ENCODE measurements at places on chromosomes 6 and 20. TPM values are rescaled to one million over a fixed set of nuclear protein-coding genes. Genes with fewer than 3 reads are reported as not detected.
A peak's percentile ranks its signal among the peaks of the same experiment; 100 is the strongest.

DNA sequence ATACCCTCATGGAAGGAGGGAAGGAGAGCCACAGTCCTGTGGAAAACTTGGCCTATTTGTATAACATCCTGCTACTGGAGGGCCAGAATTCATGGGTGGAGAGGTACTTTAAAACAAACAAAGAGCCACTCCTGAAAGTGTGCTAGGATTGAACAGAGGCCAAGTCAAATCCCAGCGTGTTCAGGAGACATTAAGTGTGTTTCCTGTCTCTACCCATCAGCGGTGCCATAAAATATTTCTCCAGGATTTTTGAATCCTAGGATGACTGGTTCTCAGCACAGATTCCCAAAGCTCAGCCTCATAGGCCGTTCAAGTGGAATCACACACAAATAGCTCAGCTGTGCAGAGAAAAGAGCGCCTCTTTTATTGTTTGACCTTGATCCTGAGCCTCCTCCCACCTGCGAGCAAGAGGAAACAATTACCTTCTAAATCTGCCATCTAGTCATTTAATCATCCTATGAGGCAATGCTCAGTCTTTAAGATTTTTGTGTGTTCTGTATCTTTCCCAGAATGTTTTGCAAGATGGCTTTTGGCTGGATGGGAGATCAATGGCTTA lies 31.8 kb upstream of the RALGAPA2 start:
- DNase-seq: no peak

DNA sequence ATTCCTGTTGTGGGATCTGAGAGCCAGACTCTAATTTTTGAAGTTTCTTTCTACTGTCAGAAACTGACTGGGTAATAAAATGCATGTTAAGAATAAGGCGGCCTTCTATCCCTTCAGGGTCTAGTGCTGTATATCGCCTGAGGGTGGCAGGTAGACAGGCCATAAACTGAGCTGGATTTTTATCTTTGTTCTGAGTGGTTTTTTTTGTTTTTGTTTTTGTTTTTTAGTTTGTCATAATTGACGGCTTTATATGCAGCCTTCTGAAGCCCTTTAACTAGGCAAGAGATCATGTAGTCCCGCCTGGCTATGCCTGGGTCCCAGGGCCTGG lies 747.7 kb upstream of the ADGRB3 start:
- no peak for DNase-seq

GRCh38 chr6:31474871-31475286 lies 23.1 kb upstream of the MICB start:
- DNase-seq: no peak

GRCh38 chr20:37970856-37971245 lies 62.4 kb downstream of the TTI1 start:
- DNase-seq: no peak

DNA sequence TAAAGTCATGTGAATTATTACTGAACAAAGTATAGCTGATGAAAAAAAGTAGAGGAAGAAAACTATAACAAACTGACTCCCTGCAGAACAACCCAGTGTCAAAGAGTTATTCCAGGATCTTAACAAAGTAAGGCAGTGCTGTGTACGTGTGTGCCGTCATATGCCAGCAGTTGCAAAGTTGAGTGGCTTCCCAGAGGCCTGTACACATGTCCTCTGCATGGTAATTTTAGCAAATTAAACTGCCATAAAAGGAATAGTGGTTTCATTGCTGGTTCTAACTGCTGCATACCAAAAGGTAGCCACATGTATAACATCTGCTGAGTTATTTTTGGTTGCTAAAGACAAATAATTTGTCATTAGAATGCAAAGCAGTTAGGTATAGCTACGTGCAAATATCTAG lies 44.8 kb downstream of the RIPOR2 start:
- DNase-seq: no peak

- DNase-seq: no peak
These were observed 24.6 kb upstream of the CSNK2A1 start for GRCh38 chr20:568097-568652.

- DNase-seq: no peak
These were observed 547.8 kb downstream of the CDH26 start for GRCh38 chr20:60506061-60506460.

DNA sequence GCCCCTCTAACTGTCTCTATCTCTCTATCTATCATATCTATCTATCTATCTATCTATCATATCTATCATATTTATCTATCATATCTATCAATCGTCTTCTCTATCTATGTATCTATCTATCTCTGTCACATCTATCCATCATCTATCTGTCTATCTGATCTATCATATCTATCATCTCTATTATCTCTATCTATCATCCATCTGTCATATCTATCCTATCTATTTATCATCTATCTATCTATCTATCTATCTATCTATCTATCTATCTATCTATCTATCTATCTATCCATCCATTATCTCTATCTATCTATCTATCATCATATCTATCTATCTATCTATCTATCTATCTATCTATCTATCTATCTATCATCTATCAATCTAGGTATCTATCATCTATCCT lies 638.0 kb downstream of the DHX35 start:
- no peak for DNase-seq

The MED20 gene
- total RNA-seq: 18.7 TPM

DNA sequence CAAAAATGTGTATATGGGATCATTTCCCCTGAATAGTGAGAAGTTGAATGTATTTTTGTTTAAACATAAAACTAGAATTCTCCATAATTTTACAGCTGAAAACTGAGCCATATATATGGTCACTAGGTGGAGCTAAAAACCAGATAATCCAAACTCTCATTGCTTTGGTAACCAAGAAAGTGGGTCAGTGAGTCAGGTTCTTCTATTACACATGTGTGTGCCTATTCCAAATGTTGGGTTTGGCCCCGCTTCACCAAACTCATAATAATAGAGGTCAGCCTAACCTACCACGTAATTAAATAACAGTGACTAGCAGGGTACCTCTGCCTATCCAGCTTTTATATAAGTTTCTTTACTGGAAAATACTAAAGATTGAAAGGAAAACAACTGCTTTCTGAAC lies 19.3 kb upstream of the RNGTT start:
- DNase-seq: no peak

DNA sequence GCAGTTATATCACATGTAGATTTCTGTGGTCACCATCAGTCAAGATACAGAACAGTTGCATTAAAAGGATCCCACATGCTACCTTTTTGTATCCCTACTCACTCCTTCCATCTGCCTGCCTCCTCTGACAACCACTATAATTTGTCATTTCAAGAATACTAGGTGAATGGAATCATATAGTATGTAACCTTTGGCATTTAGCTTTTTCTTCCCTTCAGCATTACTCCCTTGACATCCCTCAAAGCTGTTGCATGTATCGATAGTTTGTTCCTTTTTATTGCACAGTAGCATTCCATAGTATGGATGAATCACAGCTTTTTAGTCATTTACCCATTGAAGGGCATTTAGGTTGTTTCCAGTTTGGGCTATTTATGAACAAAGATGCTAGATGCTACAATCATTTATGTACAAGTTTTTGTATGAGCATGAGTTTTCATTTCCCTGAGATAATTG lies 26.1 kb downstream of the NCOA7 start:
- DNase-seq: no peak

DNA sequence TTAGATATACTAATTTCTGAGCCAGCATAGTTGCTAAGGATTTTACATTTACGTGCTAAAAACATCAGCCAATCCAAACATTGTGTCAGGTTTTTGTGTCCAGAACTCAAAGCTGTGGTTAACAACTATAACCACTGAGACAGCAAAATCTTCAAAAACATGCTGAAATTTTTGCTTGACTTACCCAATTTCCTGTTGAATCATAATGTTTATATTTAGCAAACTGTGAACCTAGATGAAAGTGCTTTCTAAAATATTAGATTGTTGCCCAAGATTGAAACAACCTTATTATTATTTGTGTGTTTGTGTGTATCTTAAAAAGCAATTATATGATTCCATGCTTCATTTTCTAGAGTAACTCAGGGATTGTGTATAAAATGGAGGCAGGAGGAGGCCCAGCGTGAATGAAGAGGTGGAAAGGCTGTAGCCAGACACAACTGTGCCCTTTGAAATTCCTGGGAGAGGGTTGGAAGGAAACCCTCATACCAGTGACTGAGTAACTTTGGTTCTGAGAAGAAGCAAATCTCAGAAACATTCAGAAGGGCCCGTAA lies 48.0 kb downstream of the ARMC2 start:
- no peak for DNase-seq

DNA sequence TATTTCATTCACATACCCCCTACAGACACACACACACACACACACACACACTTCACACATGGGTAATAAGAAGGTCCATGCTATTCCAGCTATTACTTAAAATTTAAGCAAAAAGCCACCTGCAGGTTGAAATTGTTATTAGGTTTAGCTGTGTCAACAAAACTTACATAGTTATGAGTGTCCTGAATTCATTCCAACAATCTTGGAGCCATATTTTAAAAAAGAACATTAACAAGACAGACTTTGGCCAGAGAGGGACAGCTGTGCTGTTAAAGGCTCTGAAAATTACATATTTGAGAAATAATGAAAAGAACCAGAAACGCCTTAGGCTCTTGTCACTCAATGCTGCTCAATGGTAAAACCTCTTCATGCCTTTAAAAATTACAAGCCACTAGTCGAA lies 455.3 kb downstream of the EPM2A start:
- no peak for DNase-seq

- DNase-seq: no peak
These were observed 19.1 kb downstream of the SPATA2 start for GRCh38 chr20:49896204-49896603.

DNA sequence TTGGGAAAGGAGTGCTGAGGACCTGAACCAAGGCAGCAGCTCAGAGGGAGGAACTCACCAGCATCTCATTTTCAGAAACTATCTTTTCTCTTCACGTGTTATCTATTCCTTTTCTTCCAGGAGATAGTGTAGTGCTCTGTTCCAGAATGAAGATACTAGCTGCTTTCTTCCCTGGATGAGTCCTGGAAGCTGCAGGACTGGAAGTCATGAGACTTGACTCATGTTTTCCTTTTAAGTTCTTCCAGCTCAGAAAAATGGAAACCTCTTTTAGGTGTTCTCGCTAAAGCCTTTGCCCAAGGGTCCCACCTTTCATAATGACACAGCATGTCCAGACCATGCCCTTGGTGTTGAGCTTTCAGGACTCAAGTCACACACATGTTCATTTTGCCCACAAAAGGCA lies 106.7 kb downstream of the UNC5CL start:
- DNase-seq: no peak

GRCh38 chr6:37332894-37333293 lies 20.9 kb upstream of the RNF8 start:
- DNase-seq: no peak

- no peak for DNase-seq
These were observed 566.1 kb downstream of the KIF16B start for GRCh38 chr20:16007164-16007563.

- DNase-seq: no peak
These were observed 73.0 kb downstream of the GFRA4 start for GRCh38 chr20:3590164-3590563.

- DNase-seq: no peak
These were observed 195.9 kb downstream of the AKAP7 start for GRCh38 chr6:131331151-131331550.

The TNFRSF6B gene
- total RNA-seq: 10.5 TPM

DNA sequence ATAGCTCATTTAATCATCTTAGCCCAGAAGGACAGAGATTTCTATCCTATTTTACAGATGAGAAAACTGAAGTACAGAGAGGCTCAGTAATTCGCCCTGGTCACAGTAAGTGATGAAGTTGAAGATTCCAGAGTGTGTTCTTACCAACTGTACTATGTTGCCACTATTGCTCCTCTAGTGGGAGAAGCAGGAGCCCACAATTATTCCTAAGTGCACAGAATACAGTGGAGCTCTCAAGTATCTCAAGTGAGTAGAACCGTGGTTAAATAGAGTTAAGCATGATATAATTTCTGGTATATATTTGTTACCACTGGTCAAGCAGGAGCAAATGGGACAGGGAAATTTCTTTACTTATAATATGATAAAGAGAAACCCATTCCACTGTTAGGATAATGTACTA lies 22.1 kb downstream of the REPS1 start:
- no peak for DNase-seq

The DYNLRB1 gene
- 103 TPM for total RNA-seq

GRCh38 chr6:119962505-119962904 lies 612.9 kb upstream of the MAN1A1 start:
- DNase-seq: no peak

The ADGRF5 gene
- 4.9 TPM for total RNA-seq

- no peak for DNase-seq
These were observed 299.1 kb downstream of the PACRG start for GRCh38 chr6:163026893-163027292.

- DNase-seq: no peak
These were observed 68.6 kb downstream of the JPH2 start for GRCh38 chr20:44118185-44119033.

The FOXF2 gene
- total RNA-seq: 0.34 TPM

The PEX7 gene
- 14.2 TPM for total RNA-seq

The LY6G6D gene
- total RNA-seq: not detected

The HLA-DQB2 gene
- total RNA-seq: 7.8 TPM

DNA sequence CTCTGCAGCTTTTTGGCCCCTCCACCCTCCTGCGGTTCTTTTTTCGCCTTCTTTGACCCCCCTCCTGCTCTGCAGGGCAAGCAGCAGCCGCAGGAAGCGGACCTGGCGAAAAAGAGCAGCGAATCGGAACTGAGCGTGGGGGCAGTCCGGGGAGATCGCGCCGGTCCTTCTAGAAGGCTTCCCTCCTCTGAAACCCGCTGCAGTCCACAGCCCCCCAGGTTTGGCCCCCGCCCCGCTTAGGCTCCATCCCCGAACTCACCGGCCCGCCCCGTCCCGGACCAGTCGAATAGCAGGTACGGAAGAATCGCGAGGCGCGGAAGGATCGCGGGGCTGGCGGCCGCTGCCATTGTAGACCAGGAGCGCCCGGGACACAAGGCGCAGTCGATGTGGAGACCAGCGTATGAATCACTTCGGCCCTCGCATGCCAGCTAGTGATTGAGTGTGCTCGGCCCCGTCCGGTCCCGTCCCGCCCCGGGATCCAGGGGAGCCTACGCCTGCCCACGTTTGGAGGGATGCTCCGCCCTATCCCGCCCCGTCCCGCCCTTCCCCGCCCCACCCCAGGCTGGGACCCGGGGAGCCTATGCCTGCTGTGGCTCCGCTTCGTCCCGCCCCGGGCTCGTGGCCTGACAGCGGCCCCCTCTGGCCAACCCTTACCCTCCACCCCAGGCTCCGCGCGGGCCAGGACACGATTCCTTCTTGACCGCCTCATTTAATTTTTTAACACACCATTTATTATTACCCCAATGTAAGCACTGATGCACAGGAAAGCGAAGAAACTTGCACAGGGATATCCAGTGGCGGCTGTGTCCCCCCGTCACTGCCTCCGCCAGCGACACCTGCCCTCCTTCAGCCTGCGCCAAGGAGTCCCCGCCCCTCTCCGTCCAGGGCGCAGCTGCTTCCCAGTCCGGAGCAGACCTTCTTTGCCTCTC lies at the start of gene ULBP3:
Gene ULBP3 (minus strand): TSS at position 402 of the 929 bp plus-strand sequence. CDS start 55 bp downstream, at position 347.
- peak; percentile 46 for DNase-seq

- DNase-seq: no peak
These were observed 1042.9 kb upstream of the EPHA7 start for GRCh38 chr6:94462231-94462630.

GRCh38 chr20:10668677-10669368 lies 5.0 kb downstream of the JAG1 start:
- no peak for DNase-seq
